Testis (tissue), 5 donors: ENCODE measurements at places on chromosomes 1 and 21.

- DNase-seq: no peak
These were observed 83.4 kb downstream of the PGBD5 start for GRCh38 chr1:230342699-230343098.

DNA sequence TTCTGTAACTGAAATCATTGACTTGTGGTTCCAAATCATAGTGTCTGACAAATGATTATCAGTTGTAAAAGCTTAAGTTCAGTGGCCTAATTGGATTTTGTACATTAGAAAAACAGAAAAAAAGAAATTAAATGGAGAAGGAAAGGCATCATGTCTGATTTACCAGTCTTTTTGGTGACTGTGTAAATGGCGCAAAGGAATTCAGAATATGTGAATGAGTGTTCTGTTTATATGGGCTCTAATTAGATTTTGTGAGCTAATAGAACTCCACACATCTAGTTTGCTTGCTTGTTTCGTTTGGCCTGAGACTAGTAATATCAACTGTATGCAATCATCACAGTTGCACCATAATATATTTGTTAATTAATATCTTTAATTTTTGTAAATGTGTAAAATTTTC, 151.7 kb downstream of the PLA2G4A start:
- DNase-seq: no peak

DNA sequence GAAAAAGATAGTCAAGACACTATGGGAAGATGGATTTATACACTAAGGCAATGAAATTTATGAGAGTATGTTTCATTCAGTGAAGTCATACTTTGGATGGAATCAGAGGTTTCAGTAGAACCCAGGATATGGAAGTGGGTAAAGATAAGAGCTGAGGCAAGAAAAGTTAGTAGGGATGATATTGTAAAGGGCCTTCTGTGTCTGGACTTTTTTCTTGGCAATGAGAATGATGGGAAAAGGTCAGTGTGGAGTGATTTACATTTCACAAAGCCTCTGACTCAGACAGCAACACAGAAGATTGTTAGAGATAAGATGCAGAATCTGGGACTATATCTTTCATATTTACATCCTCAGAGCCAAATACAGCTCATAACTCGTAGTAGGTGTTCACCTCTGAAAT, 32.1 kb downstream of the SH3BGR start:
- no peak for DNase-seq

GRCh38 chr1:101241485-101242225, 4.8 kb downstream of the S1PR1 start:
- DNase-seq: no peak

GRCh38 chr1:12031039-12031980, 12.0 kb downstream of the MIIP start:
- DNase-seq: peak; percentile 74

GRCh38 chr1:17128361-17128760, 9.1 kb upstream of the PADI2 start:
- DNase-seq: no peak

DNA sequence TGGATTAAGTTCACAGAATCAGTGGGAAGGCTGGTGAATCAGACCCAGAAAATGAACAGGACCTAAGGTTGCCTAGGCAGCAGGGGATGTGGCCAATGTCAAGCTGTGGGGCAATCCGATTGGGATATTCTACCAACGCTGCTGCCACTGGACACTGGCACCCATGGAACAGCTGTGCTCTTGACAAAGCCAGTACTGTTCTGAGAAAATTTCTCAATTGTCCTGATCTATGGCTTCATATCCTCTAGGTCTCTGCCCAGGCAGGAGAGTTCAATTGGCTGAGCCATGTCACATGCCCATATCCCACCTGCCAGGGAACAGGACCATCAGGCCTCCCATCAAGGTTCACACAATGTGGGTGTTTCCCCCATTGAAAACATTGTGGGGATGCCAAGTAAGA, 6.2 kb downstream of the TACSTD2 start:
- no peak for DNase-seq

- DNase-seq: no peak
These were observed 25.2 kb upstream of the TMEM200B start for GRCh38 chr1:29148656-29149491.

GRCh38 chr1:181779343-181779742, 282.2 kb downstream of the ZNF648 start:
- DNase-seq: no peak

DNA sequence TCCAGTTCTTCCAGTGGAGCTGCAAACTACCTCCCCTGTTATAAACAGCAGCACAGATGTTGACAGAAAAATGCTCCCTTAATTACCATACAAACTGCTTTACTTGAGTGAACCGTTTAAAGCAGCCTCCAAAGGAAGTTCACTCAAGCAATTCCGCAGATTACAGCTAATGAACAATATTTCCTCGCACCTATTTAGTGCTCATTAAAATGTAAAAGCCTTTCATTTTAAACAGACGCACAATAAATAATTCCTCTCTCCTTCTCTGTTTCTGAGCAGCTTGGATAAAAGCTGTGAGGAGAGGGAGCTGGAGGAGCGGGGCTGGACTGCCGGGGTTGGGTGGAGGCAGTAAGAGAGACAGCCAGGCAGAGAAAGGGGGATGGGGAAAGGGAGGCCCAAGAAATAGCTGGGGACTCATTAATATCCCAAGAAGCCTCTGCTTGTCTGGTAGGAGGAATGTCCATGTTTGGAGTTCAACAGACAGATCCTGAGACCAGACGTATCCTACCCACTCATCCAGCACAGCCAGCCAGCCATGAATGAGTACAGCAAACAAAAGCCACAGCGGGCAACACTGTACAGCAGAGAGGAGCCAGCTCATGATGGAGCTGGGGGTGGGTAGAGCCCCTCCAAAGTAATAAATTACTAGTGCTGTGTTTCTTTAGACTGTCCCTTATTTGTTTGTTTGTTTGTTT, 227.7 kb downstream of the GPATCH2 start:
- DNase-seq: no peak

GRCh38 chr1:246779561-246780175, 55.5 kb downstream of the SCCPDH start:
- DNase-seq: no peak

DNA sequence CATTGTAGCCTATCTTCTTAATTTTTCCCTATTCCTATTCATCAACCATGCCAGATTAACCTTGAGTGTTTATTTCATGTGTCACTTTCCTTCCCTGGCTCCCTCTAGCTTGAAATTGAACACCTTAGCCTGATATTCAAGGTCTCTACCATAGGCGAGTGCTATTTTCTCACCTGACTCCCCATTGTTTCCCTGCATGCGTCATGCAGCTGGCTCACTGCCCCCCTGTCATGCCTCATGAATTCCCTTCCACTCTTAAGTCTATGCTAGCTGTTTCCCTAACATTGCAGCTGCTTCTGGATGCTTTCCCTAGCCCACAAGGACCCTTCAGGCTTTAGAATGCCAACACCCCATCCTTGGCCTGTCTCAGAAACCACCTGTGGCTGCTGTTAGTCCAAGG, 56.7 kb upstream of the CD1D start:
- DNase-seq: no peak

GRCh38 chr1:110262296-110262695, 52.2 kb downstream of the KCNC4 start:
- DNase-seq: no peak

- DNase-seq: peak; percentile 46
These were observed 95.7 kb upstream of the VANGL1 start for GRCh38 chr1:115545791-115546733.

DNA sequence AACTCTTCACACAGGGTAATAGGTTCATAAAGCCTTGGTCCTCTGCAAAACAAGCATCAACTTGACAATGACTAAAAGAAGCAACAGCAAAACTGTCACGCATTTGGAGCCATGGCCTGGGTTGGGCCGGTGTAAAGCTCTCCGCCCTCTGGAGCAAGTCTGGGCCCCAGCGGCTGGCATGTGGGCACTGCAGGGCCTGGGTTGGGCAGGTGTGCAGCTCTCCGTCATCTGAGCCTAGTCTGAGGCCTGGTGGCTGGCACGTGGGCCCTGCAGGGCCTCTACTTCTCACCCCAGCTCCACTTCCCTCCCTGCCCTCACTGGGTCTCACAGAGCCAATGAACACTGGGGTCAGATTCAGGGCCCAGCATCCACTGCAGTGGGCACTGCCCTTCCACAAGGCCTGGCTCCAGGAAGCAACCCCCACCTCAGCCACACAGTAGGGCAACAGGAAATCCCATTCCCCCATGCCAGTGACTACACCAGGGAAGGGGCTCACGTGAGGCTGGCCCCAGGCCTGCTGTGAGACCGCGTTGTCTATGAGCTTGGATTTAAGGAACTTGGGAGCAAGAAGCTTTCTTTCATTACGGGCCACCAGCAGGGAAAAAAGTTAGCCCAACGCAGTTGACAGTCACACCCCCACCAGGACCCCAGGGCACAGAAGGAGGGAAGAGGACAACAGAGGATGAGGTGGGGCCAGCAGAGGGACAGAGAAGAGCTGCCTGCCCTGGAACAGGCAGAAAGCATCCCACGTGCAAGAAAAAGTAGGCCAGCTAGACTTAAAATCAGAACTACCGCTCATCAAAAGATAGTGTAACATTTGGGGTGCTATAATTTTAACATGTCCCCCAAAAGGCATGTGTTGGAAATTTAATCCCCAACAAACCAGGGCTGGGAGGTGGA, 52.7 kb downstream of the NPHP4 start:
- DNase-seq: peak; percentile 5

DNA sequence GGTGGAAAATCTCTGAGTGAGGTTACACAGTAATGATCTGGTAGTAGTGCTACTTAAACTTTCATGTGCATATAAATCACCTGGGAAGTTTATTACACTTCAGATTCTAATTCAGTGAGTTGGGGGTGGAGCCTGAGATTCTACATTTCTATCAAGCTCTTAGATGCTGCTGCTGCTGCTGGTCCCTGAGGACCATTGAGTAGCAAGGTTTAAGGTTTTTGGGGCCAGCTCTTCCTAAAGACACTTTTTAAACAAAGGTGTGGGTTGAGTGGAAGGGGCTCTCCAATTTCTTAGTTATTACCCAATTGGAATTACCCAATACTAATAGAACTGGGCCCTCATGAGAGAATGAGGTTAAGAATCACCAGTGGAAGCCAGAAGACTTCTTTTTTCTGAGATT, 29.5 kb downstream of the KCNA3 start:
- no peak for DNase-seq

DNA sequence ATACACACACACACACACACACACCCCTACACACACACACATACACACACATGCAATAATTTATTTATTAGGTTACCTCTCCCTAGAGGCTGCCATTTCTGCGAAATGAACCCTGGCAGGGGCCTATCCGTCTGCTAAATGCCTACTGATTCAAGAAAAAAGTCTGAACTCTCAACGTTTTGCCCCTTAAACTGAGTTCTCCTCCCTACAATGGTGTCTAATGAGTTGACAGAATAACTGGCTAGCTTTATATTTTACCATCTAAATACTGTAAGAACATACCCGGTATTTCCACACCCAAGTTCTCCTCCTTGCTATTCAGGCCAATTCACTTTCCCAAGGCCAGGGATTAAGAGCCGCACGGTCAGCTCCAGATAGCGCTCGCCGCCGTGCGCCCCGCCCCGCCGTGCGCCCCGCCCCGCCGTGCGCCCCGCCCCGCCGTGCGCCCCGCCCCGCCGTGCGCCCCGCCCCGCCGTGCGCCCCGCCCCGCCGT, 339 bp upstream of the RNPC3 start:
- no peak for DNase-seq

- DNase-seq: no peak
These were observed 4.2 kb downstream of the SCNN1D start for GRCh38 chr1:1284221-1285101.

DNA sequence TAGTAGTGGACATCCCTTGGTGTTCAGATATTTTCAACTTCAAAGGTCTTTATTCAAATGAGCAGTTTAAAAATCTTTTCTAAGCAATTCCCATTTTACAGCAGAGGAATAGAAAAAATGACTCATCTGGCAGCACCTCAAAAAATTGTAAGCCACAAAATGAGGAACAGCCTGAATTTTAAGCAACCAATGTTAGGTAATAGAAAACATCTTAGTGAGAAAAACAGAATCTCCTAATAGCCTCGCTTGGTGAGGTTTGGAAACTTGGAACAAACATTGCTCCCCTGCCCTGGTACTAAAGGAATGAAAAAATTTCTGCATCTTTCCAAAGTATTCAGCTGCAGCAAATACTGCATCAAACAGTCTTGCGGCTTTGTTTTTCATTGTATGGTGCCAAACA, 264.4 kb downstream of the NTNG1 start:
- DNase-seq: no peak

GRCh38 chr21:46605767-46606426, 1.0 kb upstream of the S100B start:
- no peak for DNase-seq

- DNase-seq: no peak
These were observed 95.2 kb downstream of the KCNJ6 start for GRCh38 chr21:37821092-37821491.

DNA sequence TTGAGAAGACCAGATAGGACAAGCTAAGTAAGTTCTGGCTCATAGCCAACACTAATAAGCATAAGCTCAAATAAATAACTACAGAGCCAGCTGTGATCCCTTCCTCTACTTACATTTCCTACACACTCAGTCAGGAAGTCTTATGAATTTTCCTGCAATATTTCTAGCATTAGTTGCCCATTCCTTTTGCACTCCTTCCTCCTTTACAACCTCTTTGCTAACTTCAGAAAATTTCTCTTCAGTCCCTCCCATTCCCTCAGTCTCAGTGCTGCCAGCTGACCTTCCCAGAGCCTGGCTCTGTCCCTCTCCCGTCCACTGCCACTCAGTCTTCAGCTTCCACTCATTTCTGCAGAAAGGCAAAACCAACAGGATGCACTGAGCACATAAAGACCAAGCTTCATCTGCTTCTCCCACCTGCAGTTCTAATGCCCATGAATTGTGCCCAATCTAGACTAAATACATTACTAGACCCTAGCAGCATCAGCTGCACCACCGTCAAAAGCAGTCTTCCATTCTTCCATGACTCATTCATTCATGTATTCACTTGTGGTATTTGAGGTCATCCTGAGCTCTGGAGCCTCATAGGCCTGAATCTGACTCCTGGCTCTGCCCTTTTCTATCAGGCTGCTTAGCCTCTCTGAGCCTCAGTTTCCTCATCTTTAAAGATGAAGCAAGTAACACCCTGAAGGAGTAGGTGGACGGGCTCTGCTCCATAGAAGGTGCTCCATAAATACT, 54.6 kb upstream of the SIPA1L2 start:
- DNase-seq: no peak
